ENCODE measurements at places on chromosomes 7 and 10.

DNA sequence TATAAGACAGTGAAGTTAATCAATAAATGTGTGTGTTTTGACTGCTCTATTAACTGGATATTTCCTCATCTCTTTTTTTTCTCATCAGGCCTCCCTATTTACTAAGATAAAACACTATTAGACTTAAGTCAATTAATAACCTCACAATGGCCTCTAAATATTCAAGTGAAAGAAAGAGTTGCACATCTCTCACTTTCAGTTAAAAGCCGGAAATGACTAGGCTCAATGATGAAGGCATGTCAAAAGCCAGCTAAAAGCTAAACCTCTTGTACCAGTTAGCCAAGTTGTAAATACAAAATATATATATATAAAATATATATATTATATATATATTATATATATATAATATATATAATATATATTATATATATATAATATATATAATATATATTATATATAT is 127.0 kb upstream of the MEOX2 start:
- no peak for DNase-seq

DNA sequence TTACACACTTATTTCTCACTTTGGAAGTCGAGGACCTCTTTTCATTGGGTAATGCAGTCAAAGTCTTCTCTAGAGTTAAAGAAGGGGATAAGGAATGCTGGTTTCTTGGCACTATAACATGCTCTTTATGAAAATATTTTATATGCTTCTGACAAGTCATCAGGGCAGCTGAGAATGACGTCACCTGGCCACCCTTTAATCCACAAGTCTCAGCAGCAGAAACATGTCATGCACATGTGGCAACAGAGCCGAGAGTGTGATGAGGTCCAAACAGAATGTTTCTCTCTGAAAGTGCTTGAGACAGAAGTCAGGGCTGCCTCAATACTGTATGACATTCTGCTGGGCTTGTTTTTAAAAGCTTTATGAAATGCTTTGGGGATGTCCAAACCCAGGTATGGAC is 63.5 kb upstream of the C10orf90 start:
- DNase-seq = no peak

DNA sequence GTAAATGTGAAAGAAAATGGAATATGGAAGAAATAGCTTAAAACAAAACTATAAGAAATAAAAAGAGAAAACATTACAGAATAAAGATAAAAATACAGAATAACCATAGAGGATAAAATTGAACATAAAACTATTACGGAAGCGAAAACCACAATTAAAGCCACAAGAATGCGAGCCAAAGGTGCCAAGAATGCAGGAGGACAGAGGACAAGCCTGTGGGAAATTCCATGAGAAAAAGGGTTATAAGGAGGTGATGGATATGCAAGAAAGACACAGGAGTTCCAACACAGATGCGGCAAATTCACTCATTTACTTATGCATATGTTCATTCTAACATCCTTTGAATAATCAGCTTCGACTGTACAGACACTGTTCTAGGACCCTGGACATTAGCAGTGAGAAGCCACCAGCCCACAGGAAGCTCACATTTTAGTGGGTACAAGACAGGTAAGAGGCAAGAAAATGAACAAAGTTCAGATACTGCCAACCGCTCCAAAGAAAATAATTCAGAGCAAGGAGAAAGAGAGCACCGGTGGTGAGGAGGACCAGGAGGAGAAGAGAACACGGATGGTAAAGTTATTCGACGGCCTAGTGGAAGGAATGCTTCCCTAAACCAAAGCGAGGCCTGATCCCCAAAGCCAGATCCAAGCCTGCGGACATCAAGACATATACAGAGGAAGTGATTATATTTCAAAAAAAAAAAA is 213.7 kb upstream of the MGMT start:
- DNase-seq = no peak

DNA sequence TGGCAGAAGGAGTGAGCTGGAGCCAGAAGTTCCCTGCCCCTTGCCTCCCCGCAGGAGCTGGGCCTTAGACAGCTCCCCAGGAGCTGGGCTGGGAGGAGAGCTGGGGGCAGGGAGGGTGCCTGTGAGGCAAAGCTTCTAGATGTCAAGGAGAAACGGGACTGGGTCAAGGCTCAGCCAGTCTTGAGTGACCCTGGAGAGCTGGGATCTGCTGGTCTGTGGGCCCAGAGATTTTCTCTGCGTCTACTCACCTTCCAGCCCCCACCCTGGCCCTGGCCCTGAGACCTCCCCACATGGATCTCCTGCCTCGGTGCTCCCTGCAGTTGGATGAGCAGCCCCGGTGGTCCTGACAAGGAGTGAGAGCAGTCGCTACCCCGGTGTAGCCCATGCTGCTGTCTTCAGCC is 20.3 kb upstream of the SHH start:
- DNase-seq = no peak

DNA sequence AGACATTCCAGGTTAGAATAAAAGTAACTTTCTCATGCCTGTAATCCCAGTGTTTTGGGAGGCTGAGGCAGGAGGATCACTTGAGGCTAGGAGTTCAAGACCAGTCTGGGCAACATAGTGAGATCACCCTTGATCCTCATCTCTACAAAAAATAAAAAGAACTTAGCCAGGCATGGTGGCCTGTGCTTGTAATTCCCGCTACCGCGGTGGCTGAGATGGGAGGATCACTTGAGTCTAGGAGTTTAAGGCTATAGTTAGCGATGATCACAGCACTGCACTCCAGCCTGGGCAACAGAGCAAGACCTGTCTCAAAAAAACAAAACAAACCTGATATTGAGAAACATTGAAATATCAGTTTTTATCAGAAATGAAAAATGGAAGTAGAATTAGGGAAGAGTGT is 4.6 kb downstream of the TET1 start:
- DNase-seq = no peak

DNA sequence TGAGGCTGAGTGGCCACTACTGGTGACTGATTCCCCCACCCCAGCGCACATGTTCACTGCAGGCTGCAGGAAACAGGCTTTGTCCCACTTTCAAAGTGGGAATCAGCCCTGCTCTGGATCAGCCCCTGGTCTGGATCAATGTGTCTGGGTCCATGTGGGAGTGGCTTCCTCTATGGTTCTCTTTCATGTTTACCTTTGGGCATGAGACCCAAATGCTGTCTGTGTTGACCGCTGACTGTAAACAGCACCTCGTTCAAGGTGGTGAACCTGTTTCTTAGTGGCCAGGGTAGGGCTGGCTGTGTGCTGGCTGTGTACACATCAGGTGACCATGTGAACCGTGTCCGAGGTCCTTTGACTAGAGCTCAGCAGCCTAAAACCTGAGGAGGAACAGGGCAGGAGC is 121.8 kb downstream of the CAMK1D start:
- DNase-seq = no peak

- DNase-seq = no peak
Measured at GRCh38 chr10:44921506-44921905, 10.4 kb downstream of the TMEM72 start.

GRCh38 chr7:95503271-95504131 is 17.8 kb downstream of the ASB4 start:
- DNase-seq = no peak

DNA sequence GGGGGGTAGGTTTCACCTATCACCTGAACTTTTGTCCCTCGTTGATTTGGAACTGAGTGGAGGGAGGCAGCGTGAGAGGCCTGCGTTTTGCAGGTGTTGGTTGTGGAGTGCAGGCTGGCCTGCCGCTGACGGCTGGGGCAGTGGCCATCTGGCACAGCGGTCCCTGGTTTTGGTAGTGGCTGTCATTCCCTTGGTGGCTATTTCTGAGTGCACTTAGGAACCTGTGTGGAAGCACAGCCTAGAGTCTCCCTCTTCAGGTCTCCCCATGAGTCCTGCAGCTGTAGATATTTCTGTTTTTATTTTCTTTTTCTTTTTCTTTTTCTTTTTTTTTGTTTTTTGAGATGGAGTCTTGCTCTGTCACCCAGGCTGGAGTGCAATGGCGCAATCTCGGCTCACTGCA is 129.2 kb downstream of the CUL2 start:
- DNase-seq = no peak

DNA sequence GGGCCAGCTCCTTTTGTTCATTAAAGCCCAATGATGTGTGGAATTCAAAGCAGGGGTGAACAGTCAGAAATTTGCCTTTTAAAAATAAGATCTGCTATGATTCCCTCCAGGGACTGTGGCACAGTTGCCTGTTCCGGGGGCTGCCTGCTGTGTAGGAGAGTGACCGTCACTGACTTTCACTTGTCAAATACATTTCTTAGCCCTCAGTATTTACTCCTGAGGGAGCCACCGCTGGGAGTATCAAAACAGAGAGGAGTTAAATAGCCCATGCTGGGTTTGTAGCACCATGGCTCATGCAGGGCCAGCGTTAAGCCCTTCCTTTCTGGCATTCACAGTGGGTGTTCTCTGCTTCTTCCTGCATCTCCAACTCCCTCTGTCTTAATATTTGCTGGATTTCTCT is 897.8 kb downstream of the SORCS3 start:
- DNase-seq = no peak

GRCh38 chr10:62148155-62148554 is 120.5 kb downstream of the RTKN2 start:
- DNase-seq = no peak

Data from GM04503 (cell line).